ENCODE measurements at places on chromosomes 16 and 17. TPM values are rescaled to one million over a fixed set of nuclear protein-coding genes. Genes with fewer than 3 reads are reported as not detected.

Gene LONP2
- 85.6 TPM for total RNA-seq

Gene STH
- not detected for total RNA-seq

Gene ITGB4
- 6.9 TPM for total RNA-seq

Gene CAMKK1
- total RNA-seq: 1.5 TPM

Gene TP53TG3C
- total RNA-seq: not detected

Gene C16orf96
- total RNA-seq: not detected
